ENCODE measurements at places on chromosomes 16 and 17.

GRCh38 chr16:1158456-1159324 lies 5.8 kb downstream of the CACNA1H start:
- no peak for DNase-seq

DNA sequence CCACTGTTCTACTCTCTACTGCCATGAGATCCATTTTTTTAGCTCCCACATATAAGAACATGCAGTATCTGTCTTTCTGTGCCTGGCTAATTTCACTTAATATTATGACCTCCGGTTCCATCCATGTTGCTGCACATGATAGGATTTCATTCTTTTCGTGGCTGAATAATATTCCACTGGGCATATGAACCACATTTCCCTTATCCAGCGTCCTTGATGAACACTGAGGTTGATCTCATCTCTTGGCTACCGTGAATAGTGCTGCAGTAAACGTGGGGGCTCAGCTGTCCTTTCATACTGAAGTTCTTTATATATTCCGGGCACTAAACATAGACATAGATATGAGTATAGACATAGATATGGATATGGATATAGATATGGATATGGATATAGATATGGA lies 109.3 kb upstream of the TNRC6C start:
- DNase-seq: no peak

GRCh38 chr16:88303890-88304819 lies 78.6 kb upstream of the ZNF469 start:
- DNase-seq: no peak

DNA sequence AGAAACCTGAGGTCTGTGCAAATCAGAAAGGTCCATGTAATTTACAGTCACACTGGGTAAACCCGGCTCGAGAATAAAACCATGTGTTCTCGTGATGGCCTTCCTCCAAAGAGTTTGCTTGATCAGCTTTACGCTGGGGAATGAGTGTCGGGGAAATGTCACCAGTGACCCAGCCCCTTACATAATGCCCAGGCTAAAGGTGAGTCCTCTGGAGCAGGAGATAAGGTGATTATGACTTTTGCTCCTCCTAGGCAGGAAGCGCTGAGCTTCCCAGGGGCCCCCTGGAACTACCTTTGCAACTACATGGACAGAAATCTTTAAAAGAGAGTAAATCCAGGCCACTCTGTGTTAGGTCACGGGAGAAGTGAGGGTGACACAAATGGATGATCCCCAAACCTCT lies 15.7 kb downstream of the SLC6A4 start:
- no peak for DNase-seq

DNA sequence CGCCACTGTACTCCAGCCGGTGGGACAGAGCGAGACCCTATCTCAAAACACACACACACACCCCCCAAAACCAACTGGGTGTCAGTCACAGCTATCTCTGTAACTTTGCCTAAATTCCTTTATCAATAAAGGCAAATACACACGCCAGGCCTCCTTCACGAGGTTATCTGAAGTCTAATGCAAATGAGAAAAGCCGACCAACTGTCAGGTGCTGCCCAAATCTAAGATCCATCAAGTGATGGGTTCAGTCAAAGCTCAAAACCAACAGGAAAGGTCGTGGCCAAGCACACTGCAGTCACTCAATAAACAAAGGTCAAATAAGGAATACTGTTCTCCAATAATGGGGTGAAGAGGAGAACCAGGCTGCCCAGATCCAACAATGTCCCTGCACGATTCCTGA lies 1.1 kb downstream of the ANKFY1 start:
- no peak for DNase-seq

- peak; percentile 84 for DNase-seq
These were observed 46.3 kb downstream of the VMP1 start for GRCh38 chr17:59753522-59754467.

DNA sequence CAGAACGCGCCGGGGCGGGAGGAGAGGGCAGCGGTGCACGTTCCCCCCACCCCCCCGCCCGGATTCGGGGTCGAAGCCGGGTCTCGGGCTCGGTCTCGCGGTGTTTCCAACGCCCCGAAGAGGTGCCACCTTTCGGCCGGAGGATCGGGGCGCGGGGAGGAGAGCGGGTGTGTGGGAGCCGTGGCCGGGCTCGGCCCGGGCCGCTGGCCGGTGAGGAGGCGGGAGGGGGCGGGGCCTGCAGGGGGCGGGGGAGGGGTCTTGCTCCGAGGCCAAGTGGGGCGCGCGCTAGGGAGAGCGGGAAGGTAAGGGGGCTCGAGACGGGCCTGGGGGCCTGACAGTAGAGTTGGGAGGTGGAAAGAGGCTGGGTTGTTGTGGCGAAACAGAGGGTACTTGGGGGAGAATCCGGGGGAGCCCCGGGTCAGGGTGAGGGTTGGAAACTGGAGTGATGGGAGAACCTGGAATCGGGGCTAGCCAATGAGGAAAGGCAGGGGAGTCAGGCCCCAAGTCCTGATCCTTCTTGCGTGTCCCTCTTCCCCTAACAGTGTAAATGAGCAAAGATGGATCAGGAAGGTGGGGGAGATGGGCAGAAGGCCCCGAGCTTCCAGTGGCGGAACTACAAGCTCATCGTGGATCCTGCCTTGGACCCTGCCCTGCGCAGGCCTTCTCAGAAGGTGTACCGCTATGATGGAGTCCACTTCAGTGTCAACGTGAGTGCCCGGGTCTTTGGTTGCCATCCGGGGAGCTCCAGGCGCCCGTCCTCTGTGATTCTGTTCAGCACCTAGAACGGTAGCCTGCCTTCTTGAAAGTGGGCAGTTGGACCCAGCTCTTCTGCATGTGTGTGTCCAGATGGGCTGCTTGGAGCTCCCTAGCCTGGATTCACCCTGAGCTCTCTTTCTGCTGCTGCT lies 873 bp downstream of the SETD1A start:
- DNase-seq: peak; percentile 78

DNA sequence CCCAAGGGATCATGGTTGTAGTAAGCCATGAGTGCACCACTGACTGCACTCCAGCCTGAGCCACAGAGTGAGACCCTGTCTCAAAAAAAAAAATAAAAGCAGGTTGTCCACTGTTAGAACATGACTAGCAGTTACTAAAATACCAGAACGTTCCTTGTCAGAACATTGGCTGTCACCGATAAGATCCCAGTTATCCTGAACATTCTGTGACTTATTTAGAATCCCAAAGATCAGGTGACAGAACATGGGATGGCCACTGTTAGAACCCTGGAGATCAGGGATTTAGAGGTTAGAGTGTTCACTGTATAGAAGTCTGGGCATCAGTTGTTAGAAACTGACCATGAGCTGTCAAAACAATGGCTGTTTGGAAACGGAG lies 8.6 kb downstream of the CES4A start:
- DNase-seq: no peak

DNA sequence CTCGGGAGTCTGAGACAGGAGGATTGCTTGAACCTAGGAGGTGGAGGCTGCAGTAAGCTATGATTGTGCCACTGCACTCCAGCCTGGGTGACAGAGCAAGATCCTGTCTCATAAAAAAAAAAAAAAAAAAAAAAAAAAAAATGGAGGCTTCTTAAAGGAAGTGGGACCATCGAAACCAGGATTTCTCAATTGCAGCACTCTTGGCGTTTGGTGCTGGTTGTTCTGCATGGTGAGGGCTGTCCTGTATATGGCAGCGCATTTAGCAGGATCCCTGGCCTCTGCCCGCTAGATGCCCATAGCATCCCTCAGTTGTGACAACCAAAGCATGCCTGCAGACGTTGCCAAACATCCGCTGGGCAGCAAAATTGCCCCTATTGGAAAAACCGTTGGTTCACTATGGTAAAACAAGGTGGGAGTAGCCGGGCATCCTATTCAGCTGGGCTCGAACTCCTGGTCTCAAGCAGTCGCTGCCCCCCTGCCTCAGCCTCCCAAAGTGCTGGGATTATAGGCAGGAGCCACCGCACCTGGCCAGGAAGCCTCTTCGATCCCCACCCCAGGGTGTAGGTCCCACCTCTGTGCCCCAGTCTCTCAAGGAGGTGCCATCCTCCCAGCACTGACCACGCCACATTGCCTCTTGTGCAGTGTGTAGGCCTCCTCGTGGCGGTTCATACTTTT lies 6.5 kb upstream of the NPIPB7 start:
- no peak for DNase-seq

DNA sequence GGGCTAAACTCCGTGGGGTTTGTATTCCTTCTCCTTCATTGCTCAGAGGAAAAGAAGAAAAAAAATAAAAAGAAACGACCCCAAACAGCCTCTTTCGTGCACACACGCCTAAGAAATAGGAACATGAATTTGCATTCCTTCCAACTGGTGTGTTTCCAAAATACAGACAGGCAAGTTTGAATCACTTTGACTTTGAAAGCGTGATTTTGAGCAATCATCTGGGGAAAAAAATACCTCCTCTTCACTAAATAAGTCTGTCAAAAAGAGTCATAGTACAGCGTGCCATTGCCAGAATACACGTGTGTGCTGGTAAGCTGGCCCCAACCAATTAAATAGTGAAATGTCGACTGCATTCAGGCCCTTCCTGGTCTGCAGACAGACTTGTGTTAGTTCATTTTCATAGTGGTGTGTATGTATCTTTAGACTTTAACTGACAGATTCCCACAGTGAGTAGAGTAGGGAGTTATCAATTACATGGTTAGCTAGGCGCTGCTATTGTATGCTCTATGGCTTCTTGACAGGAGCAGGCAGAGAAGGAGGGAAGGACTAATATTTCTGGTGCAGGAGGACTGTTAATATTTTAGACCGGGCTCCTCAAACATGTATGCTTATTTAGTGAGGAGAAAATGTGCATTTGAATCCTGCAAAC lies 618.3 kb downstream of the MAF start:
- DNase-seq: no peak

GRCh38 chr17:80789356-80789902 lies 202.2 kb upstream of the CHMP6 start:
- DNase-seq: no peak

- DNase-seq: no peak
These were observed 2.3 kb upstream of the ITGA3 start for GRCh38 chr17:50053654-50053960.

GRCh38 chr16:25264597-25264996 lies 7.0 kb upstream of the ZKSCAN2 start:
- peak; percentile 41 for DNase-seq

All from common myeloid progenitor, CD34-positive (primary cell).